Natural killer cell treated with Interleukin-12 subunit alpha and Interleukin-12 subunit beta and Interleukin-15 and Interleukin-18, amount 100 ng/mL, for 72 hours (primary cell): ENCODE measurements at places on chromosomes 16 and 17. TPM values are rescaled to one million over a fixed set of nuclear protein-coding genes. Genes with fewer than 3 reads are reported as not detected.

- no peak for DNase-seq
Measured at GRCh38 chr16:5510819-5511370, 413.3 kb upstream of the EEF2KMT start.

- DNase-seq = no peak
Measured at GRCh38 chr17:78853926-78854394, 13.3 kb upstream of the USP36 start.

GRCh38 chr17:73838815-73839214 lies 194.6 kb upstream of the SDK2 start:
- no peak for DNase-seq

DNA sequence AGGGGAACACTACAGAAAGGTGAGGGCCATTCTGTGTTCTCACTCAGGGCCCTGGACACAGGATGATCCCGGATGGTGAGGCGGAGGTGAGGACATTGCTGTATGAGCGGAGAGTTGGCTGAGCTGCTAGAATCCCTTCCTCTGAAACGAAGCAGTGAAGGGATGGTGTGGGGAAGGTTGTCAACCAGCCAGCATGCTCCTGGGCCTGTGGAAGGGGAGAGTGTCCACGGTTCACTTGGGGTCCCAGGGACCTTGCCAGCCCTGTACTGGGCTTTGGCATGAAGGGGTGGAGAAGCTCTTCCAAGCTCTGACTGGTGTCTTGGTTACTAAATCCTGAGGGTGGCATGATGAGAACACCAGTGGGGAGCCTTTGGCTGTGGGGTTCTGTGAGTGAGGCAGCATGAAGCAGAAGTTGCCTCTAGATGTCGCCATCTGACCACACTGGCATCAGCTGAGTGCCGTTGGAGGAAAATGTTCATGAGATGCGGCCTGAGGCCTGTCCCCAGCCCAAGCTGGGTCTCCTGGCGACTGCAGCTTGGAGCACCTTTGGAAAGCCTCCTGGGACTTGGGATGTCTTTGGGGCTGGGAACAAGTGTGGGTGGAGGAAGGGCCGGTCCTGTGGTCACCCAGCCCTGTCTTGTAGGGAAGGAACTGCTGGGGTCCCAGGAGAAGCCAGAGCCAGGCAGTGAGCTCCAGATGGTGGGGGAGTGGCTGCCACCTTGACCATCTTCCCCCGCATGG lies 14.8 kb downstream of the PDP2 start:
- DNase-seq = peak; percentile 74

The ARL5C gene
- not detected for total RNA-seq
